CD4-positive, alpha-beta T cell treated with Interleukin-4 for 1 hour (primary cell): ENCODE measurements at places on chromosomes 6 and 20.
A peak's percentile ranks its signal among the peaks of the same experiment; 100 is the strongest.

- DNase-seq: no peak
These were observed 6.2 kb upstream of the CYP24A1 start for GRCh38 chr20:54179946-54180345.

GRCh38 chr6:56329271-56330050 is 82.1 kb upstream of the COL21A1 start:
- no peak for DNase-seq

GRCh38 chr20:10412591-10413408 is 21.2 kb downstream of the MKKS start:
- no peak for DNase-seq

- DNase-seq: no peak
These were observed 33.8 kb downstream of the KIF16B start for GRCh38 chr20:16539280-16540021.

GRCh38 chr6:108464418-108465097 is 96.2 kb upstream of the FOXO3 start:
- no peak for DNase-seq

GRCh38 chr6:33820784-33821520 is 17.1 kb upstream of the MLN start:
- no peak for DNase-seq

- no peak for DNase-seq
These were observed 282.7 kb upstream of the PRDM1 start for GRCh38 chr6:105803442-105803841.

DNA sequence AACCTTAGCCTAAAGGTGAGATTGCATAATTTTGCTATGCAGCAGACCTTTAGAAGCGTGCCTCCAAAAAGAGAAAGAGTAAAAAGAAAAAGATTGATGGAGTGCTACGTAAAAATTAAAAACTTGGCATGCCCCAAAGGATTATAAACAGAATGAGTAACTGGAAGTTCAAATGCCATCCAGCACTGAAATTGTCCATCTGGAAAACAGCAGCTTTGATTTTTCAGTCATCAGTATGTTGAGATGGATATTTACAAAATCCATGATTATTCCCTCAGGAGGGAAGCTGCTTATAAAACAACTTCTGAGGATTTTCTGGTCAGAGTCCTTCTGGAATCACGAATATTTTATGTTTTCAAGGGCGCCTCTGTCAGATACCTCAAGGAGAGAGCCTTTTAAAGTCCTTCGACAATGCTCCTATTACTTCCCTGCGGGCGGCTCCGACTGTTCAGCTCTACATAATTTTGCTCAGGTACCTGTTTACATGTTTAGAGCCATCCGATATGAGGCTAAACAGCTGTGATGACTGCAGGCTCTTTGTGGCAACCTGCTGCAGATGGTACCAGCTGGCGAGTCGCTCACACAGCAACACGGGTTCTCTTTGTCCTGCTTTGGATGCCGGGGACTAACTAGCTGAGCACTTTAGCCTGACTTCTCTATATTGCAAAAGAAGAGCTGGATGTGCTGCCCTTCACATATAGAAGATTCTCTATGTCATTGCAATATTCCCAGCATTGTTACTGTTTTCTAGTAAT is 83.3 kb downstream of the RCAN2 start:
- no peak for DNase-seq

DNA sequence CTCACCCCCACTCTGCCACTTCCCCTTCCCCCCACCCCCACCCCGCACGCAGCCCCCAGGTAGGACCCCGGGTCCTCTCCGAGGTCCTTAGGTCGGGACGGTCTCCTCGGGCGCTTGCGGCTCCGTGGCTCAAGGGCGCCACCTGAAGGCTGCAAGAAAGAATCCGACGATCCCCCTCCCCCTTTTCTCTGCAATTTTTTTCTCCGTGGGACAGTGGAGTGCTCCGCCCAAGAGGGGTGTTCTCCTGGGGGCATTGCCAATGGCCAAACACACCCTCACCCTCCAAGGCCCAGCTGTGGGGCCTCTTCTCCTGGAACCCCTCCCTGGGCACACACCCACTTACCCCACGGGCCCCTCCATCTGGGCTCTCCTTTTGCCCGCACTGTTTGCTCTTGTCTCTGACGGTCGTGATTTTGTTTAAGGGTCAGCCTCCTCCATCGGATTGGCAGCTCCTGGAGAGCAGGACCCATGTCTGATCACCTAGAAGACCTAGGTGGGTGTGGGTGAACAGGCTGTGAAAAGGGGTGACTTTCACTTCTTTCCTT is 1.1 kb upstream of the TMEM74B start:
- no peak for DNase-seq

- peak; percentile 40 for DNase-seq
These were observed 1.2 kb downstream of the SLC2A4RG start for GRCh38 chr20:63740627-63741353.

- no peak for DNase-seq
These were observed 27.7 kb upstream of the KCNG1 start for GRCh38 chr20:51050531-51051075.

DNA sequence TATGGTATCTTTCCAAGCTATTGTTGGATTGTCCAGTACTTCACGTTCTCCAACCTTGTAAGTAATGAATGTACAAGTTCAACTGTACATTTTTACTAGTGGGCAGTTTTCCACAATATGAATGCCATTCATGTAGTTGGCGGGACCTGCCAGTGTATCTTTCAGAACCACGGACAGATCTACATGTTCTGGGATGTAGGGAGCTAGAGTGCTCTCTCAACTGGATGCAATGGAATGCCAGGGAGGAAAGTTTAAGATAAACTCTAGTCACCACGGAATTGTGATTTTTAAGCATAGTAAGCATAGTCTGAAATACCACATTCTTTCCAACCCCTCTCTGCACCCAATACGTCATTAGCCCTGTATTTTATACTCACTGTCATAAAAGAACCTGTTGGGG is 21.5 kb upstream of the HLA-C start:
- no peak for DNase-seq

GRCh38 chr20:44221368-44221954 is 10.9 kb upstream of the OSER1 start:
- no peak for DNase-seq

DNA sequence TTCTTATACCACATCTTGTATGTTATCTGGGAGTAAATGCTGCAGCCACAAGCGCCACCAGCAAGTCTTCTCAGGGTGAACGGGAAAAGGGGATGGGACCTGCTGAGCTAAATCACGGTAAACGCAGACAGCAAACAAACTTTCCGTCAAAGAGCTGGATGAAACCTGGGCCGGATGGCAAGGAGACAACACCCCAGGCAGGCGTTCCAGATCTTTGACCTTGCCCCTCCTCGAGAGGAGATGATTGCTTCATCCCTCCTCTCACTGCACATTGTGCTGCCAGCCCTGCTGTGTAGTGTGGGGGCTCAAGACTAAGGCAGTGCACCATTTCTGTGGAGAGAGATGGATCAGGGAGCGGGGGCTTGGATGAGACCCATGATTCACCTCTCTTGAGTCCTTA is 9.8 kb downstream of the RAET1E start:
- DNase-seq: no peak

- DNase-seq: no peak
These were observed at the start of gene F13A1 for GRCh38 chr6:6319952-6320811. TSS of gene F13A1 (minus strand) at chr6:6320662. CDS start at chr6:6318664, 1,998 bp downstream.

DNA sequence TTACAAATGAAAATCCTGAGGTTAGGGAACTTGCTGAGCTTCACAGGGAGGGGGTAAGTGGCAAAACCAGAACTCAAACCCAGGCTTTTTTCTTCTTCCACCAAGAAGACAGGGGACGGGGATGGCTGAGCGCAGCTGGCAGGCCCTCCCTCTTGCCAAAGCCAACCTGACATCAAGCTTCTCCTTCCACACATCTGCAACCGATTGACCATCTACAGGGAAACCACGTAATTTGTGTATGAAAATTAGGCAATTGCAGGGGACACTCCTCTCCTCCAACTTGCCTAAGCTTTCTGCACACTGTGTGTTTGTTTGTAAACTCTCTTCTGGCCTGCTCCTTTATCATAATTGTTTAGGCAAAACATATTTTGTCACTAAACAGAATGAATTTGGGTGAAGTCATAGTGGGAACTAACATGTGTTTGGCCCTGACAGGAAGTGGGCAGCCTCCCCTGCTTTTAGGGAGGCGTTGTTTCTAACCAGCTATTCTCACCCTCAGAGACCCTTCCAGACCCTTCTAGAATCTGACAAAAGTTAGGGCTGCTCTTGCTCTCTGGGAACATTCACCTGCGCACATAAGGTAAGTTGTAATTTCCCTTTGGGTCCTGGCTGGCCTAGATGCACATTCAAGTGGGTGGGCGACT is 18.9 kb downstream of the ZNF831 start:
- DNase-seq: no peak

- DNase-seq: no peak
These were observed 101.1 kb downstream of the MAP3K7 start for GRCh38 chr6:90485635-90486277.

DNA sequence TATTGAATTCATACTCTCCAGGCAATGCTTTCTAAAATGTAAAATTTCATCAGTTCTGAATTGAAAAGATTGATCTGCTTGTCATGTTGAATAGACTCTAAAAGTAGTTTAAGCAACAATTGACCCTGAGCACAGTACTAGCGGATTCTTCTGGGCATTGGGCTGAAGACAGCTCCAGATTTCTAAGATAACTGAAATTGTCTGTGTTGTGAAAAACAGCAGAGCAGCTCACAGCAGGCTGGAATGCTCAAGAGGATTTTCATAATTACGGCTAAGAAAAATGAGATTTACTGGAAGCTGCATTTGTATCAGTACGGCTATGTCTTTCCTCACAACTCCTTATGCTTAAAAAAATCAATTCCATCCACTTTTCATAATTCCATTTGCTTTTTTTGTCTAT is 373.7 kb downstream of the HACE1 start:
- no peak for DNase-seq

GRCh38 chr6:53115741-53116140 is 32.9 kb downstream of the GCM1 start:
- no peak for DNase-seq
